ENCODE measurements at places on chromosomes 13 and 19.

DNA sequence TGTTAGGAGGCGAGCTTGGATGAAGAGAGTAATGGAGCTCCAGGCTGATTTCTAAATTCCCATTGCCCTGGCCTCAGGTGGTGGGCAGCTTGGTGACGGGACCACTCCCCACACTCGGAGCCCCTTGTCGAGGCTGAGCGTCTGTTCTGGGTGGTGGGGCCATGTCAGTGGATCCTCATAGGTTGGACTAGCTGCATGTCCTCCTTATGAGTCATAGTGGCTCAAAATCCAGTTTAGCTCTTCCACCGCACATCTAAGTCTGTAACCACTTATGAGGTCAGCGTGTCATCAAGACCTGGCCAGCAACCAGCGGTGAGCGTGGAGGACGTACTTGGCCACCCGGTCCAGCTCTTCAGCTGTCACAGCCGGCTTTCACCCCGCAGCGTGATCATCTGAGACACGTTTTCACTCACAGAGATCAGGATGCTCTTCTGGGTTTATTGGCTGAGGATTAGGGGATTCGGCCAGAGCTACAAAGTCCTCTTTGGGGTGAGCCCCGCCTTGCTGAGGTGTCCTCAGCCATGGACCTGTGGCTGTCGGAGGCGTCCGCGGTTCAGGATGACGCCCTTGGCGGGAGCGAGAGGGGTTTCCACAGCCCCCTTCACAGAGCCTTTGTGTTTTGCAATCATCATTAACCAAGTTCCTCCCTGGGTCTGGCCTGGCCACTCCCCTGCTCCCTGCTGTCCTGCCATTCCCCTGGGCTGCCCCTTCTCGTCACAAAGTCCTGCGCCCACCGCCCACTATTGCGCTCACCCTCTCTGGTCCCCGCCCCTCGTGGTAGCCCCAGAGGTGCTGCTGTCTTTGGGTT lies 41.9 kb downstream of the ADPRHL1 start:
- H3K27me3 ChIP-seq: no peaks in the 10 kb centered on the region
- H3K4me3 ChIP-seq: no peak overlapping the region
- DNase-seq: no peak
- H3K27ac ChIP-seq: no peak overlapping the region

- H3K27me3 ChIP-seq: no peaks in the 10 kb centered on the region
- peak; percentile 79 for DNase-seq
- no peaks in the 10 kb centered on the region for H3K4me1 ChIP-seq
- no peaks in the 10 kb centered on the region for H3K36me3 ChIP-seq
- no peak overlapping the region for H3K4me3 ChIP-seq
Observed at GRCh38 chr13:52925775-52926285, 77.4 kb upstream of the PCDH8 start.

DNA sequence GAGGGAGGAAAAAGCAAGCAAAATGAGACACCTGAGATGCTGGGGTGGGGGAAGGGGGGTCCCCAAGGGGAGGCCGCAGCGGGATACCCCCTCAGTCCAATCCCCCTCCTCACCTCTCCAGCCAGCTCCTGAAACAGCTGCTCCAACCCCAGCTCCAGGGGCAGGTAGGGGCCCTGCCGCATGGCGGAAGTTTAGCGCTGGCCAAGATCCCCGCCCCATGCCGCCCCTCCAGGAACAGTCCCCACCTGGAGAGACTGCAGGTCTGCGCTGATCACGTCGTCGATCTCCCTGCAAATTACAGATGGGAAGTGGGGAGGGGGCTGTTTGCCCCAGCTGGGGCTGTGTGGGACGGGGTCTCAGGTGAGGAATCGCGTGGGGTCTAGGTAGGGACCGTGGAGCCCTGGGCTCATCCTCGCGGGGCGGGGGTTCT lies 9.0 kb downstream of the CAPN12 start:
- H3K27me3 ChIP-seq: no peaks in the 10 kb centered on the region
- peak overlapping the region; percentile 56 for H3K27ac ChIP-seq
- no peak overlapping the region for H3K4me3 ChIP-seq
- DNase-seq: peak; percentile 55

GRCh38 chr13:21297447-21297846 lies 121.0 kb downstream of the MRPL57 start:
- H3K4me1 ChIP-seq: peaks cover 4% of the 10 kb centered on the region
- no peak for DNase-seq
- peak overlapping the region; percentile 80 for H3K4me3 ChIP-seq
- no peaks in the 10 kb centered on the region for H3K36me3 ChIP-seq
- H3K27me3 ChIP-seq: no peaks in the 10 kb centered on the region
- H3K27ac ChIP-seq: no peak overlapping the region

- DNase-seq: no peak
- no peaks in the 10 kb centered on the region for H3K36me3 ChIP-seq
- no peak overlapping the region for H3K4me3 ChIP-seq
- H3K27me3 ChIP-seq: no peaks in the 10 kb centered on the region
- H3K4me1 ChIP-seq: no peaks in the 10 kb centered on the region
Observed at GRCh38 chr13:96621634-96622183, 372.6 kb downstream of the OXGR1 start.

- no peak overlapping the region for H3K27ac ChIP-seq
- H3K27me3 ChIP-seq: peaks cover 12% of the 10 kb centered on the region
- no peak overlapping the region for H3K4me3 ChIP-seq
- H3K4me1 ChIP-seq: peaks cover 4% of the 10 kb centered on the region
Observed at GRCh38 chr13:46389457-46390451, 2.7 kb upstream of the RUBCNL start.

Measured in kidney (tissue), 22 donors.